Activated T-helper 17 cell treated with anti-CD3 and anti-CD28 coated beads, Interleukin-2, amount 50 U/mL, for 72 hours (primary cell): ENCODE measurements at places on chromosomes 12 and 14.

DNA sequence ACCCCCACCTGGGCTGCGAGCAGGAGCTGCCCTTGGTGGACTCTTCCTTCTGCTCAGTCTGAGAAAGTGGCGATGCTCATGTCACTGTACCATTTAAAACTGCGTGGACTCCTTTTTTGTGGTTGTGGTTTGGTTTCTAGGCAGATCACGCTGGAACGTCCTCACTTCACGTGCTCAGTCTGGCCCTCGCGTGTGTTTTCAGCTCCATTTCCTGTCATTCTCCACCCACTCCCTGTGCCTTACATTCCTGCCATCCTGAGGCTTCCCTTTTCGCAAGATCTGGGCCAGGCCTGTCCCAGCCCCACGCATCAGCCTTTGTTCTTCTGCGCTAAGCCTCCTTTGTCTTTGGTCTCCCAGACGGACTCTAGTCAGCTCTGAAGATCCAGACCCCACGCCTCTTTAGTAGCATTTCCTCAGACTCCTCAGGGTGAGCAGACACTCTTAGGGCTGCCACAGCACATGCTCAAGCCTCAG lies 105.4 kb downstream of the FBXL14 start:
- peak; percentile 43 for ATAC-seq

- ATAC-seq = no peak
Measured at GRCh38 chr12:71201136-71201679, 43.4 kb upstream of the TSPAN8 start.

DNA sequence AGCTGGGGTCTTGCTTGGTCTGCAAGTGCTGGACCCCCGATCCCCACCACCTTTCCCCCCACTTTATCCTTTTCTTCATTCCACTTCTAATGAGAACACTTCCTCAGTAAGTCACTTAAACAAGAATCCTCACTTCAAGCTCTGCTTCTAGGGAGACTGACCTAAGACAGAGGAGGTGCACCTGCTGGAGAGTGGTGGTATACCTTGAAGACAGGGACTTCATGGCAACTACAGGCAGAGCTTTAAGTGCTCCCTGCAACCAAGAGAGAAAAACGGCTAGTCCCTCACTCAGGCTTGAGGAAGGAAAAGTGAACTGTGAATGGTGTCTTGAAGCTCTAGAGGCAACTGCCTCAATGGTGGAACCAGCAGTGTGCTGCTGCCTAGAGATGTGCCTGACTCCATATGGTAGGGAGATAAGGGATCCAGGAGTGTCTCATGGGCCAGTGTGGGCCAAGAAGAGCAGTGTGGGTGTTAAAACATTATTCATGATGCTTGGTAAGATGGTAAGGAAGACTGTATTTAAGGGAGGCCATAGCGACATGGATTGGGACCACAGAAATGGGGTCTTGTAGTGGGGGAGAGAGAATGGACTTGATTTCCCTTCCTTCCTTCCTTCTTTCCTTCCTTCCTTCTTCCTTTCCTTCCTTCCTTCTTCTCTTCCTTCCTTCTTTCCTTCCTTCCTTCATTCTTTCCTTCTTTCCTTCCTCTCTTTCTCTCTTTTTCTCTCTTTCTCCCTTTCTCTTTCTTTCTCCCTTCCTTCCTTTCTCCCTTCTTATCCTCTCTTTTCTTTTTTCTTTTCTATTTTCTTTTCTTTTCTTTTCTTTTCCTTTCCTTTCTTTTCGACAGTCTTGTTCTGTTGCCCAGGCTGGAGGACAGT lies 96.2 kb upstream of the NAP1L1 start:
- no peak for ATAC-seq

- no peak for ATAC-seq
Measured at GRCh38 chr14:40398981-40399380, 966.7 kb upstream of the FBXO33 start.

GRCh38 chr12:131229426-131230339 lies 276.0 kb downstream of the ADGRD1 start:
- ATAC-seq = no peak

DNA sequence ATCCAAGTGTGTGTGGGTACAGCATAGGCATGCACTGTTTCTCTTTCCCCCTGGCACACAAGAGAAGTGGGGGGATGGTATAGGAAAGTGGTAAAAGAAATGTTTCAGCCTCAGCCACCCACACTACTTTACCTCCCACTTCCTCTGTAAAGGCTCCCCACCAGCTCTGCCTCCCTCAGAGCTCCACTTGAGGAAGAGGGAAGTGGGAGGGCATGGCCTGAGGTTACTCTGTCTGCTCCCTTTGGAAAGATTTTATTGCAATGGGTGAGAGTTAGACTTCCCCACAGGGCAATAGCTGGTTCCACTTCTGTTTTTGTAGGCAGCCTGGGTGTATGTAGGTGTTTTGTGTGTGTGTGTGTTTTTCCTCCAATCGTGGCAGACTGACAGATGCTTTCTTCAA lies 145.3 kb downstream of the SSPN start:
- ATAC-seq = no peak

DNA sequence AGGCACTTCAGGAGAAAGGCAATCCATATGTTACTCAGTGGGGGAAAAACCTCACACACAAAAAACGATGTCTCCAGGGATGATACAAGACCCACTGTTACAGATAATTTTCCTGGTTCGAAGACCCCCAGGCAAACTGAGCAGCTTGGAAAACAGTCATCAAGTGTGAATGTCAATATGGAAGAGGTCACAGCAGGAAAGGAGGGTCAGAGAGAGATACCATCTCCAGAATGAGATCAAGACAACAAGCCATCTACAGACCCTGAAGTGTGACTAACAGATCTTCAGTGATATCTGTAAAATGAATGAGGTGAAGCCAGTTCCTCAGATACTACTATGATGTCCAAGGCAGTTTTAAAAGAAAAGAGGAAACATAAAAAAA lies 28.6 kb downstream of the GNS start:
- peak; percentile 47 for ATAC-seq

DNA sequence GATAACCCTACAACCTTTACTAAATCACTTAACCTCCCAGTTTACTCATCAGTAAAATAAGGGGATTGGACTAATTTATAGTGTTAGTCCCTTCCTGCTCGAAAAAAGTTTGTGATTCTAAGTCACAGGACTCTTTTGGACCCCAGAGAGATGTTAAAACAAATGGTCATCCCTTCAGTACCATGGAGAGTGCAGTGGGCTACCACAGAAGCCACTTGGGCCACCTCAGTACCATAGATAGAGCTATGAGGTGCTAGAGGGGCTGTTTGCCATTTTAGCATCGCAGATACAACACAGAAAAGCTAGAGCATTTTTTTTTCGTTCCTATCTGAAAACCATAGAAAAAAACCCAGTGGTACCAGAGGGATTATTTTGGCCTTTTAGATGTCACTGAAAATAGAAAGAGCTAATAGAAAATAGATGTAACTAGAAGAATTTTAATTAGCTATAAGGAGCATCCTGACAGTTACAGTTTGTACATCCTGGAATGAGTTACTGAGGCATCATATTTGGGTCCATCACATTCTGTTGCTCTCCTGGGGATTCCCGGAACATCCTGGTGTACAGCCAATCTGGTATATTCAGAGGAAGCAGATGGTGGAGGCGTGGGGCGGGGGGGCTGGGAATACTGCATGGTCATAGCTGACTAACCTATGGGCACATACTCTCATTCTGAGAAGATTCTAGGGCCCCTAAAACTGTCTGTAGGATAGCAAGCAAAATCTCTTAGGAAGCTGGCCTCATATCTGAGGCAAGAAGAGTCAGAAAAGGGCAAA lies 2.8 kb downstream of the ZNF219 start:
- no peak for ATAC-seq

DNA sequence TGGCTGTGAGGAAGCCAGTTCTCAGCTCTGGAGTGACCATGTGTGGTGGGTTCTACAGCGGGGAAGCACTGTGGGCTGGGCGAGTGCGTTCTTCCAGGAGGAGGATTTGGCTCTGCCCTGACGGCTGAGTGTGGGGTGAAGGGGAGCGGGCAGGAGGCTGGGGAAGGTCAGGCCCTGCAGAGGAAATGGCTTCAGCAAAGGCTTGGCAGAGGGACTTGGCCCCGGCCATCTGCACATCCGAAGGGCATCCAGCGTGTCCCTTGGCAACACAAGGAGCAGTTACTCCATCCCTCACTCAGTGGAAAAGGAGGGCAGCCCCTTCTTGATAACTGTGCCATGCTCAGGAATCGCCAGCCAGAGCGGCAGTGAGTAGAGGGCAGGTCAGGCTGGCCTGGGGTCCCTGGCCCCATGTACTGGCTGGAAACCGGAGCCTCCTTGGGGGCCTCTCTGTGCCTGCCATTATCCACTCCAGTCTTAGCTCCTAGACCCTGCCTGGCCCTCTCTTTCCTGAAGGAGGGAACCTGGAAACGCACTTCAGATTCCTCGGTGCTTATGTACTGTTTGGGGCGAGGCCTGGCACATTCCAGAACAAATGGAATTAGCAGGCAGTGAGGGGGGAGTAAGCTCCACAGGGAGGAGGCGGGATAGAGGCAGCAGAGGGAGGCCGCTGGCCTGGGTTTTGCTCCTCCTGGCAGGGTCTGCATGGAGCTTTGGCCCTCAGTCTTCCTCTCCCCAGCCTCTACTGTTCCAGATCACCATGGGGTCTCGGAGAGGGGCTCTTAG lies 133.6 kb upstream of the NCOR2 start:
- ATAC-seq = no peak

- ATAC-seq = no peak
Measured at GRCh38 chr14:35535483-35536112, 1.6 kb downstream of the INSM2 start.

GRCh38 chr14:76090616-76091391 lies 60.9 kb upstream of the GPATCH2L start:
- no peak for ATAC-seq

DNA sequence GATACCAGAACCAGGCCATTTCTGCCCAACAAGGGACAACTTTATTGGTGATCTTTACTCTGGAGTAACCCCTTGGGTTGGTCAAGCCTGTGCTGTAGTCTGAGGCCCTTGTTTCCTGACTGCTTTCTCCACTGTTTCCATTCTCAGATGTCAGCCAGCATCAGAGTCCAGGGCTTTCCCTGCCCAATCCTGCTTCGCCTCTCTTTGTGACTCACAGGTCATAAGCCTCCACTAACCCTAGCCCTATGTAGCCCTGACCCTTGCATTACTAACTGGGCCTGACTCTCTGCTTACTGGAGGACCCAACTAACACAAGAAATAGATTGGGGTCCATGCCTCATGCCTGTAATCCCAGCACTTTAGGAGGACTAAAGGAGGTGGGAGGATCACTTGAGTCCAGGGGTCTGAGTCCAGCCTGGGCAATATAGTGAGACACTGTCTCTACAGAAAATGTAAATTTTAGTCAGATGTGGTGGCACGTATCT lies 8.6 kb upstream of the SNRNP35 start:
- ATAC-seq = no peak

DNA sequence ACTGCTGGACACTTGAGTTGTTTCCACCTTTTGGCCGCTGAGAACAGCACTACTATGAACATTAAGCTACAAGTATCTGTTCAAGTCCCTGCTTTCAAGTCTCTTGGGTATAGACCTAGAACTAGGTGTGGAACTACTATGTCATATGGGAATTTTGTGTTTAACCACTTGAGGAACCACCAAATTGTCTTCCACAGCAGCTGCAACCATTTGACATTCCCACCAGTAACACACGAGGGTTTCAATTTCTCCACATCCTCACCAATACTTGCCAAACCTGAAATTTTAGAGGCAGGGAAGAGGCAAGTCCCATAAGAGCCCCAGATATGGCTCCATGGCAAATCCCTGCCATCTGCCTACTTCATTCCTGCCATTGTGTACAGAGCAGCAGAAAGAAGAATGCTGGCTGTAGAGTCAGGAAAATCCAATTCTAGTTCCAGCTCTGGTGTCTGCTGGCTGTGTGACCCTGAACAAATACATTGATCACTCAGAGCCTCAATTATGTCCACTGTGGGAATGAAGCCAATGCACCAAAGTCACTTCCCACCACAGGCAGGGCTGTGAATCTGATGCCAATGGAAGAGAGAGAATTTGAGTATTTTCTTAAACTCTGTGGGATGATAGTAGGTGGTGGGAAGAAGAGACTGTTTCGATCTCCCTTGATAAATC lies 17.8 kb downstream of the PITPNM2 start:
- ATAC-seq = no peak

GRCh38 chr12:646442-647384 lies 16.5 kb downstream of the NINJ2 start:
- ATAC-seq = no peak

GRCh38 chr12:121543786-121544185 lies 37.0 kb downstream of the KDM2B start:
- no peak for ATAC-seq

- ATAC-seq = no peak
Measured at GRCh38 chr14:75049136-75049535, 2.1 kb downstream of the MLH3 start.

DNA sequence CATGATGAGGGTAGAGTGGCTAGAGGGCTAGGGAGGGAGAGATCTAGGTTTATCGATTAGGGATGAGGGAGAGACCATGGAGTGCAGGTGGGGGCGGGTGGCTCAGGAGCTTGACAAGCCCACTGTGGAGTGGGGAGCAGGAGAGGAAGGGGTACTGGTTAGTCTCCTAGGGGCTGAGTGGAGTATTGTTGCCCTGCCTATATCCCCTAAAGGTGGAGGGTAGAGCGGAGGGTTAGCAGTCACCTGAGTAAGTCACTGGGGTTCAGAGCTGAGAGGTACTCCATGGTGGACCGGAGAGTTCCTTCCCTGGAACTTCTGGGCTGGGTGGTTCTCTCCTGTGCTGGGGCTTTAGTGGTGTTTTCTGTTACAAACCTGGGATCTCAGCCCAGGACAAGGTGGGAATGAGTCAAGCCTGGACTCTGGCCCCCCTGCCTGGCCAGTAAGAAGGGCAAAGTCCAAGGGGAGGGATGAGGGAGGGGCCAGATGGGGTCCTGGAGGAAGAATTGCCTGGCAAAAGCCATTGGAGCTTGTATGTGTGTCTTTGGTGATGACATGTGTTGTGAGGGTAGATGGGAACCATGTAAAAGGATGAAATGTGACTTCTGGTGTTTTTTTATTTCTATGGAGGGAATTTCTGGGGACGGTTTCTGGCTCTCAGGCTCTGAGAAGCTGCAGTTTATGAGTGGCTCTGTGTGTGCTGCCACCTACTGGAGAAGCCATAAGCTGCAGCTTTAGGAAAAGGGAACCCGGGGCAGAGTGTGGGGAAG lies at the start of gene CIDEB:
CIDEB (minus strand) TSS at position 403 of the 767 bp plus-strand sequence; CDS start at position 284, 119 bp downstream.
- peak; percentile 27 for ATAC-seq

GRCh38 chr12:87802721-87803011 lies 226.5 kb downstream of the C12orf50 start:
- no peak for ATAC-seq

GRCh38 chr14:94394025-94394493 lies 5.7 kb upstream of the SERPINA1 start:
- ATAC-seq = peak; percentile 58

- ATAC-seq = no peak
Measured at GRCh38 chr12:95248604-95249360, 31.2 kb downstream of the VEZT start.

DNA sequence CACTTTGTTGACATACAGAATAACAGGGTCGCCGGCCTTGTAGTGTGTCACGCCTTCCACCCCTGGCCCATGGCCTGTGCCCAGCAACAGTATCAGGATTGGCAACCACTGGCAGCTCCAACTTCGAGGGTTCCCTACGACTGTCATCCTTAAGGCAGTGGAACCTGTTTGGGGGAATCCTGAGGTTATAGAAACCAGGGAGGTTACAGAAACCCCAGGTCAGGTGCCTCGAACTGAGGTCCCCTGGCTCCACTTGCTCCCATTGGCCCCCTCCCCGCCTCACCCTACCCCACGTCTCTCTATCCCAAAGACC lies 412 bp downstream of the TM9SF1 start:
- ATAC-seq = no peak
